ENCODE measurements at places on chromosomes 3 and 15.
A peak's percentile ranks its signal among the peaks of the same experiment; 100 is the strongest.

DNA sequence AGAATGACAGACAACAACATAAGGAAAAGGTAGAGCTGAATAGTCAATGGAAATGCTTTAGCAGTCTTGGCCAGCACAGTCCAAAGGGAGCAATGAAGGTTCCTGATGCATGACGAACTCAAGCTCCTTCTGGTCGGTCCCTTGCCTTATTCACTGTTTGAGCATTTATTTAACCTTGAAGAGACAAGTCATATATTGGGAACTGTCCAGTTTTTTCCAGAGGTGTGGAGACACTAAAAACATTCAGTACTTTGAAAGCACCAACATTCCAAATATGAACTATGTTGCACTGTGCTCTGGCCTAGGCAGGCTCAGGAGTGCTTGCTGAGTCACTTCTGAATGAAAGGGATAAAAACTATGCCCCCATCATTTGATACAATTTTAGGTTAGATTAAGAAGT lies 384.8 kb downstream of the MECOM start:
- DNase-seq, result no peak

DNA sequence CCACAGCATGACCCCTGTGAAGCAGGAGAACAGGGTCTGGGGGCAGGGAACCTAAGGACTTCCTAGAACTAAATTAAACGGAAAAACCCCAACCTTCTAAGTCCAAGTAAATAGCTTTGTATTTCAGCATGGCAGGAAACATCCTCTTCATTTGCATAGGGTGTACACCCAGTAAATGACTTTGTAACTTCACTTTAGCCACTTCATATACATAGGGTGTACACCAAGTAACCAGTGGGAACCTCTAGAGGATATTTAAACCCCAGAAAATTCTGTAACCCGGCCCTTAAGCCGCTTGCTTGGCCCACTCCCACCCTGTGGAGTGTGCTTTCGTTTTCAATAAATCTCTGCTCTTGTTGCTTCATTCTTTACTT lies 41.8 kb downstream of the FSD2 start:
- DNase-seq, result no peak

- DNase-seq, result no peak
Measured at GRCh38 chr3:147369661-147370123, 36.7 kb downstream of the ZIC4 start.

DNA sequence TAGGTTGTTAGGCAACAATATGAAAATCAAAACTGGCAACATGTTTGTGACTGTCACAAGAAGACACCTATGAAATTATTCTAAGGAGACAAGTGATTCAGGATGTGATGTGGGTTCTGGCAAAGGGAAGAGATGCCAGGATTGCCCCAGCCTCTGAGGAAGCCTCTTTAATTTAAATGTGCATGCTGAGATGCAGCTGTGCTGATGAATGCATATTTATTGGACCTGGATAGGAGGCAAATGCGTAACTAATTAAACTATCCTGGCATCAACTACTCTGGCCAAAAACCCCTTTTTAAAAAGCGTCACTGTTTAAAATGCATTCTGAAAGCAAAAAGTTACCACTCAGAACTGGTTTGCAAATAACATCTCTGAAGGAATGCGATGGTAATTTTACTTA lies 176.5 kb upstream of the DPH6 start:
- DNase-seq, result no peak

DNA sequence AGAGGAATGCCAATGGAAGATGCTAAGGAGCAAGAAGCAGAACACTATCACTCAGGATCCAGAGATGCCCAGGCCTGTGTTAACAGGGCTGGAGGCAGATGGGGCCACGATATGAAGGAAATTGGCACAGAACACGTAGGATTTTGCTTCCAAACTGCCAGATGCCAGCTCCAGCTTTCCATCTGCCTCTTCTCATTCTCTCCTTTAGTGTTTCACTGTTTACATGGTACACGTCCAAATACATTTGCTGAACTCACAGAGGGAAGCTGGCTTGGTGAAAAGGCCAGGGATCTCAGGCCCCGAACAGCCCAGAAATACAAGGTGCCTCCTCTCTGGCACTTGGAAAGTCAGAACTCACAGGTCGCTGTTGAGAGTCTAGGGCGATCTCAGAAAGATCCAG lies 187.0 kb downstream of the NTRK3 start:
- DNase-seq, result no peak

DNA sequence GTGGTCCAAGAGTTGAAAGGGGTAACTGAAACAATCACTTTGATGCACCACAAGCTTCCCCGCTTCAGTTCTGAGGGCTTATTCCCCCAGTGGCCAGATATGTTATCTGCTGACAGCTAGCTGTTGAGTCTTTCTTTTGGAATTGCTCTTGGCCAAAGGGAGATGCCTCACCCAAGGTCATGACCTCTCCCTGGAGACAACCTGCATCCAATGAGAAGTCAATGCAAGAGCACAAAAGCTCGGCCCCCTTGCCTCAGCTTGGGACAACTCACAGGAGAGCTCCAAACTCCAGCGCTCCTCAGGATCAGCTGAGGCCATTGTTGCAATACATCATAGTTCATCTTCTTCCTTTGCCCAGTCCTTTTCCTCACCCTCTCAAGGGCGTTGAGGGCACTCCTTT lies 31.0 kb upstream of the THBS1 start:
- DNase-seq, result no peak

DNA sequence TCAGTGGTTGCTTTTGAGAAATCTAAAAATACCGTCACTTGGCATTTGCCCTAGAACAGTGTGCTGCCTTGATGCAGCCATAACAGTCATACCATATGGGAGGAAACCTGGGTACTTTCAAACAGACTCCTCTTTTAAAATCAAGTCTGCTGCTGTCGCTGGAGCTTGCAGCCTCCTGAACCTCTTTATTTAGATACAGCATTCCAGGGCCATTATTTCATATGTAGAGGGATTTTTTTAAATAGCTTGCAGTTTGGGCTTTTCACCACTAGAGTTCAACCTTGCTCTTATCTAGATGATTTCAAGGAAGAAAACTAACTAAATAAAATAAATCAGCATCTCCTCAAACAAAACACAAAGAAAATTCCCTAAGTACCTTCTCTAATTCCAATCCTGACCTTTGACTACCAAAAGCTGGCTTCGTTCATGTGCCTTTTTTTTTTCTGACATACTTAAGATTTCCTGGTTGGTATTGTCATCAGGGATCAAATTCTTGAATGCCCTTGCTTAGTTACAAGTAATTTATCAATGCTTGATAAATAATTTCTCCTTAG lies 111.6 kb downstream of the KBTBD8 start:
- peak; percentile 7 for DNase-seq

DNA sequence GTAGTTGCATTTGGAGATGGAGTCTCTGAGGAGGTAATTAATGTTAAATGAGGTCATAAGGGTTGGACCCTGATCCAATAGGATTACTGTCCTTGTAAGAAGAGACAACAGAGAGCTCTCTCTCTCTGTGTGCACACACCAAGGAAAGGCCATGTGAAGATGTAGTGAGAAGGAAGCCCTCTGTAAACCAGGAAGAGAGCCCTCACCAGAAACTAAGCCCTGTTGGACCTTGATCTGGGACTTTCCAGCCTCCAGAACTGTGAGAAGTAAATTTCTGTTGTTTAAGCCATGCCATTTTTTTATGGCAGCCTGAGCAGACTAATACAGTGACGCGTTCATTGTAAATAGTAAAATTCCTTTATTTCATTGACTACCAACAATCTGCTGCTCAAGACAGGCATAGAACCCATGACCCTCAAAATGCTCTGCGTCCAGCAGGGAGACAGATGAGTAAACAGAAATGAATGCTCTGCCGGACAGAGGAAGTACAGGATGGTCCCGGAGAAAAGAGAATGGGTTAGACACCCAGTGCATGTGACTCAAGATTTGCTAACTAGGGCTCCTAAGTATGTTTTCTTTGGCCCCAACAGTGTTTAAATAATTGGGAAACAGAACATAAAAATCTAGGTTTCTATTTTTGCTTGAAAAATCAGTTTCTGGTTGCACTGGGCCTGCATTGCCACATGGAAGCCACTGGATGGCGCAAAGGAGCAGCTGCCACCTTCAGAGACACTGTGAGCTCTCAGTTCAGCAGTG lies 37.9 kb upstream of the TNFAIP8L3 start:
- peak; percentile 21 for DNase-seq

- no peak for DNase-seq
Measured at GRCh38 chr3:23996095-23996524, 51.0 kb downstream of the NR1D2 start.

DNA sequence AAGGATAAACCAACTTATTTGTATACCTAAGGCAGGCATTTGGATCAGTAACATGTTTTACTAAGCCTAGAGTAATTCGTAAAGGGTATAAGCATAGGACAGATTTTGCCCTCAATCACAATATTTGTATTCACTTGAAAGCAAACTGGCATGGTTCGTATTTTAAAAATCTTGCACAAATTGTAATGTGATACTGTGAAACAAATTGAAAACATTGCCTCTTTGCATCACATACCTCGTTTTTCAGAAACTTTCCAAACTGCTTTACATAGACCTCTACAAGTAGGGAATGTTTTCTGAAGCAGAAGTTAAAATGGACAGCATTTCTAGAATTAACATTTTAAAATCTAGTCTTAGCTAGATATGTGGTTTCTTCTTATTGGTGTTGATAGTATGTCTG lies 11.6 kb downstream of the KBTBD8 start:
- DNase-seq, result no peak

- DNase-seq, result no peak
Measured at GRCh38 chr3:18372786-18373405, 52.2 kb downstream of the SATB1 start.

- peak; percentile 67 for DNase-seq
Measured at GRCh38 chr15:65318870-65319356, 14.4 kb downstream of the RNU5B-1 start.

GRCh38 chr3:64566859-64567258 lies 120.9 kb downstream of the ADAMTS9 start:
- DNase-seq, result no peak

GRCh38 chr3:192818126-192818525 lies 90.8 kb upstream of the FGF12 start:
- DNase-seq, result no peak

GRCh38 chr15:35127717-35128116 lies 42.6 kb upstream of the NANOGP8 start:
- no peak for DNase-seq

- no peak for DNase-seq
Measured at GRCh38 chr3:21734746-21735145, 16.3 kb downstream of the ZNF385D start.

GRCh38 chr3:39196671-39197356 lies 4.4 kb upstream of the XIRP1 start:
- no peak for DNase-seq

GRCh38 chr15:74780523-74781430 lies 1.1 kb upstream of the CSK start:
- DNase-seq, result peak; percentile 50

DNA sequence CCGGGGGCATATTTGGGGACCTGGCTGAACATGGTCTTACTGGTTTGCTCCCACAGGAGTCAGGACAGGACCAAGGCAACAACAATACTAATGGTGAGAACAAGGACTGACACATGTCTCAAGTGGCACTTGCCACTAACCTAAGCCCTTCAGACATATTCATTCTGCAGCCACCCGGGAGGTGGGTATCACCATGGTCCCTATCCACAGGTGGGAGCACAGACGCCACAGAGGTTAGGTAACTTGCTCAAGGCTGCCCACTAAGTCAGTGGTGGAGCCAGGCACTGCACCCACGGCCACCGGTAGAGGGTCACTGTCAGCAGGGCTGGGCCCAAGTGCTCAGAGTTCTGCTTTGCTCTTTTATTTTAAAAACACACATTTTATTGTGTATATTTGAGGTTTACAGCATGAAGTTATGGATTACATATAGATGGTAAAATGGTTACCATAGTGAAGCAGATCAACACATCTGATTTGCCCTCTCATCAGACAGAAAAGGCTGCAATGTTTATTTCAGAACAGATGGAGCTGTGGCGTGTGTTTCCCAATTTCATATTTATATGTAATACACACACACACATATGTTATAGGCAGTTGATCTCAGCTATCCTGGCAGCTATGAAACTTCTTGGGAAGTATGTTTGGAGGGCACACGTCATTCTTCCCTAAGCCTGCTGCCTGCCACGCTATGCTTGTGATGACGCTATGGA lies 30.0 kb upstream of the SLC41A3 start:
- no peak for DNase-seq

DNA sequence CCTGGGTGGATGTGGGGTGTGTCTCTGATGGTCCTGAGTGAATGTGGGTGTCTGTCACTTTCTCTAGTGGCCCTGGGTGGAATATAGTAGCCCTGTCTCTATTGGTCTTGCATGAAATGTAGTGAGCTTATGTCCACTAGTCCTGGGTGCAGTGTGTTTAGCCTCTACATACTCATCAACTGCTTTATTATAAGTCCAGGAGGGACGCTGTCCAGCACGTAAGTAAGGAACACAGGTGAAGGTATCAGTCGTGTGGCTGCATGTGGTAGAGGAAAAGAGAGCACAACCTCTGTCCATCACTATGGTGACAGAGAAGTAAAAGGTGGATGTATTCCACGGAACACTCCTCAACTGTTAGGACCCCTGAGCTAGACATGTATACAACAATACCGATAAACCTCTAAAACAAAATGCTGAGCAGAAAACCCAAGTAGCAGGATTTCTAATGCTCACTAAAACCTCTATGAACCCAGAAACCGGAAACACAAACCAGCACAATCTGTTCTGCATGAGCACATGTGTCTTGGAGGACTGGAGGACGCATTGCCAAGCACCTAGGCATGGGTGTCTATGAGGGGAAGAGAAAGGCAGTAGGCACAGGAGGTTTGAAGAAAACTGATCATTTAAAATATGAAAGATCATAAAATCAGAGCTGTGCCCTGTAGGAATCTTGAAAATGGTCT lies 11.0 kb downstream of the LTF start:
- no peak for DNase-seq

DNA sequence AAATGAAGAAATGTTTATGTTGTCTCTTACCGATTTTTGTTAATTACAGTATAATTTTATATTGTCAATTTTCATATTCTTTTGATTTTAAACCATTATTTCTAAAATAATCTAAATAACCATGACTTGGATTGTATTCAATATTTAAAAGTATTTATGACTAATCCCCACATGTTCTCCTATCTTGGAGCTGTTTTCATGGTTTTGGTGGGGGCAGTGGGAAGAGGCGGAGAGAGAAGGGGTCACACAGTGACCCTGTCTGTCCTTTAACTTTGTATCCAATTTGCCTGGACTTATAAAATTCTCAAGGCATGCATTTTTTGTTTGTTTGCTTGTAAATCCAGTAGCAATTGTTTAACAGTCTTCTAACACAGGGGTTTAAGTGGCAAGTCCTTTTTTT lies 407.4 kb downstream of the NTRK3 start:
- DNase-seq, result no peak

All from hematopoietic multipotent progenitor cell (in vitro differentiated cells).